ENCODE measurements at places on chromosomes 2 and 18.
A peak's percentile ranks its signal among the peaks of the same experiment; 100 is the strongest.

GRCh38 chr18:2662990-2663389, 7.5 kb downstream of the SMCHD1 start:
- DNase-seq = no peak

- no peak for DNase-seq
Observed at GRCh38 chr18:45332871-45333270, 282.4 kb upstream of the SLC14A2 start.

DNA sequence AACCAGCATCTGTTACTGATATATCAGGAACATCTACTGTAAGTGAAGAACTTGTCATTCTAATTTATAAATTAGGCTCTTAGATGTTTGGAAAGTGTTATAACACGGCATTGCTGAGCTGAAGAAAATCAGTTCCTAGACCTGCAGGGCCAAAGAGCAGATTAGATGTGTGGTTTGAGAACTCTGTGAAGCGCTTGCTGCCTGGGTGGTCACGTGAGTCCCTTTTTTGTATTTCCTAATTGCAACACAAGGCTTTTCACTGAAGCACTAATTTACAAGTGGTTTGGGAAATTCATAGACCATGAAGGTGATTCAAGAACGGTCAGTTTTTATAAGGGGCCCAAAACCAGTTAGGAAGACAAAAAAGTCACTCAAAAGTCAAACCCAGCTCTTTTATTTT, 106.9 kb upstream of the SP3 start:
- DNase-seq = no peak

GRCh38 chr2:222779145-222779832, 81.5 kb upstream of the ACSL3 start:
- DNase-seq = no peak

GRCh38 chr2:216575465-216575864, 57.8 kb upstream of the IGFBP2 start:
- DNase-seq = no peak

DNA sequence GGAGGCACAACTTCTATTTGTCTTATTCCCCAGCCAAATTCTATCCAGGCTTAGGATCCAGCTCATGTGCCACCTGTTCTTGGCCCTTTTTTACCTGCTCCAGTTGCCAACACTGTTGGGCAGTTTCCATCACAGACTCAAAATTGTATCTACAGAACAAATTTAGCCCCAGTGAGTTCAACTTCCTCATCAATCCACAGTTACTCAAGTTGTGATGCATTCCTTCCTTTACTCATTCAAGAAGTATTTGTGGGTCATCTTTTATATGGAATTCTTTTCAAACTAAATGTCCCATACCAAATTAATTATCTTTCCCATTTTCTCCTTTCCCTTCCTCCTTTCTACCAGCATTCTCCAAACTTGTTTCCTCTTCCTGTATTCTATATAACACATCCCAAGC, 12.7 kb upstream of the DDX18 start:
- DNase-seq = no peak

DNA sequence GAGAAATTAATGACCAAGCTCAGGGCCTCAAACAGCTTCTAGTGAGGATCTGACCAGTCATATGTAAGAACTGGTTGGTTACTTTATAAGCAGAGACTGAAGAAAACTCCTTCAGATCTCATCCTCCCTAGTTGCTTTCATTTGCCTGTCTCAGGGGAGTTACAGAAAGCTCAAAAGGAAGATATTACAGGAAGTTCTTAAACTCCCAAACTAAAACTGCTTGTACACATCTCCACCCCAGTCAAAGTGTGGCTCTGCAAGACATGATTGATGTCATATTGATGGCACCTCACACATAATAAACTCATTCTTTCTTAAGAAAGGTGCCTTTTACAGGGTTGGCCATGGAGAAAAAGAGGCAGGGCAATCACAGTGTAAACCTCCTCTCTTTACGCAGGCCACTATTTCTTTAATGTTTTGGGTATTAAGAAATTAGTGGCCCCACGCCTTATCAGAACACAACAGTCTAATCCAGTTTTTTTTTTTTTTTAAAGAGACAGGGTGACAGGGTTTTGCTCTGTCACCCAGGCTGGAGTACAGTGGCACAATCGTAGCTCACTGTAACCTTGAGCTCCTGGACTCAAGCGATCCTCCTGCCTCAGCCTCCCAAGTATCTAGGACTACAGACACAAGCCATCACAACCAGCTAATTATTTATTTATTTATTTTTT, 62.6 kb upstream of the STK17B start:
- DNase-seq = no peak

DNA sequence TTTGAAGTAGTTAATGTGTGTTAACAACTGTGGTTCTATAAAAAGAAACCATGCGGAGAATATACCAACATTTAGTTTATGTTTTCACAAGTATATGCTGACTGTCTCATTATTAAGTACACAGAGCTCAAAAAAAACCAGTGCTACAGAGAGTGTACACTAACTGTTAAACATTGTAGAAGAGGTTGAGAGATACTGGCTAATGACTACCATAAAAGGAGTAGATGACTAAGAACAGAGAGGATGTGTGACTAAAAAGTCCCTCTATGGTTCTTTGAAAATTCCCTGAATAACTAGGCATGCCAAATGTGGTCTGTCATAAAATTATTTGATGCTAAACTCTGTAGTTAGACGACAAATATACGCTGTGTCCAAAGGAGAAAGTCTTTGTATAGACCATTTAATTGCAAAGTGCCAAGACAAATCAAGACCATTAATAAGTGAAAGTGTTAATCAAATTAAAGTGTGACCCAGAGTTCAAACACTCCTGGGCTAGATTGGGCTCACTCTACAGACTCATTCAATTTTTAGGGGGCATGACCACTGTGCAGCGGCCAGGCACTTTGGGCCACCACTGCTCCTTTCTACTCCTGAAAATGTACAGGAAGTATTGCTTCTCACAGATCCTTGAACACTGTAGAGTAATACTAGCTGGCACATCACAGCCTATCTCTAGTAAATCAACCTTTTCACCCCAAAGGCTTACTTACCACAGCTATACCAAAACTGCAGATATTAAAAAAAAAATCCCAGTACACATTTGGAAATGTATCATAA, 45.1 kb upstream of the SERTAD2 start:
- no peak for DNase-seq

DNA sequence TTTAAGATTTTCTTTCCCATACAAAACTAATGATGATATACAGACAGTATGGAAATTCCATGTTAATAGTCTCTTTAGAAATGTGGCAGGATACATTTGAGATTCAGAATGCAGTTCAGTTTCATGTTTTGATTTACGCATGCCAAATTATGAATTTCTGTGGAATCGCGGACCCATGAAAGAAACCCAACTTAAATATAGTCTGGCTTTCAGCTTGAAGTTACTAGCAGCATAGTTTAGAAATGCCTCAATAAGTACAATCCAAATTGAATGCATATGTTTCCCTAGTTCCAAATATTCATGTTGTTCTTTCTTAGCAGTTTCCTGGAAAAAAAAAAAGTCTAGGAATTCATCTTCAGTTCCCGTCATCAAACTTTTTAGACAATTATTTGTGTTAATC, 164.1 kb upstream of the RASGRP3 start:
- DNase-seq = no peak

- DNase-seq = no peak
Observed at GRCh38 chr2:11742702-11743357, 3.6 kb upstream of the LPIN1 start.

DNA sequence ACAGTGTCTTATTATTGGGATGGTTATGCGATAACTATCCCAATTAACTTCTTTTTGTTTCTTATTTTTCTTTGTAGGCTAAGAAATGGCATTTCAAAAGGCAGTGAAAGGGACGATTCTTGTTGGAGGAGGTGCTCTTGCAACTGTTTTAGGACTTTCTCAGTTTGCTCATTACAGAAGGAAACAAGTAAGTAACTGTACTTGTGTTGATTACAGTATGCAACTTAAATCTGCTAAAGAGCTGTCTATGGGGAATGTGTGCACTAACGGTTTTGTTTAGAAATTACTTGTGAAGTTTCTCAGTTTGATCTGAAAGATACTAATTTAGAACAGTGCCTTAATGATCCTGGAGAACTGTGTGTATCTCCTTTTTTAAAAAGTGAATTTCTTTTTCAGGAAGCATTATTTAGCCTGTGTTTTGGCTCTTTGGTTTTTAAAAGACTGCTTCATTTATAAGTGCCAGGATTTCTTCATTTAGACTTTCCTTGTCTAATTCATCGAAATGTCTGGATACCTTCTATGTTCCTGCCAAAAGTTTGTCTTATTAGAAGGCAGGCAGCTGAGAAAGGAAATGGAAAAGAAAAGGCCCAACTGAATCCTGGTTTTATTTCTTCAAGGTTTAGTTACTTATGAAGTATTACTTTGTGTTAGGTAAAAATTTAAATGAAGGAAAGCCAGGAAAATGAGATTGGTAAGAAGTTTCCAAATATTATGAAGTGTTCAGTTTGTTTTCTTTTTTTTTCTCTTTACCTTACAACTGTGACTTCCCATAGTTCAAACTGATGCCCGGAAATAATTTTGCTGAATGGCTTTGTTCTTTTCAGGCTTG, 40.1 kb downstream of the GPD2 start:
- no peak for DNase-seq

GRCh38 chr18:74436158-74436769, 20.8 kb downstream of the DIPK1C start:
- DNase-seq = no peak

DNA sequence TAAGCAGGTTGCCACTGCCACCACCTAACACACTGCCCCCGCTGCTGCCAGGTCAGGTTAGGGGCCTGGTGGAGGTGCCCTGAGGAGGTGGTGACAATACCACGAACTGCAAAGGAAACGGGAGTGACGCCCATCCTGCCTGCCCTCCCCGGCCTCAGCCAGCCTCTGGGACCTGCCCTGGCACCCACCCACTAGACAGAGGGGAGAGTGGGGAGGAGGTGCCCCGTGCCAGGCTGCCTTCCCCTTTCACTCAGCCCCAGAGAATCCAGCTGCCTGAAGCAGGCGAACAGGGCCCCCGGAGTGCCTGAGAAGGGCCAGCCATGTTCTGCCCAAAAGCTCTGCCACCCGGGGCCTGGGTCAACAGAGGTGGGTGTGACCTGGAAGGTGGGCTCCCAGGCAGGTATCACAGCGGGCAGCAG, 44.5 kb upstream of the FOSL2 start:
- peak; percentile 30 for DNase-seq

GRCh38 chr2:42348113-42348805, 12.8 kb downstream of the COX7A2L start:
- DNase-seq = no peak

DNA sequence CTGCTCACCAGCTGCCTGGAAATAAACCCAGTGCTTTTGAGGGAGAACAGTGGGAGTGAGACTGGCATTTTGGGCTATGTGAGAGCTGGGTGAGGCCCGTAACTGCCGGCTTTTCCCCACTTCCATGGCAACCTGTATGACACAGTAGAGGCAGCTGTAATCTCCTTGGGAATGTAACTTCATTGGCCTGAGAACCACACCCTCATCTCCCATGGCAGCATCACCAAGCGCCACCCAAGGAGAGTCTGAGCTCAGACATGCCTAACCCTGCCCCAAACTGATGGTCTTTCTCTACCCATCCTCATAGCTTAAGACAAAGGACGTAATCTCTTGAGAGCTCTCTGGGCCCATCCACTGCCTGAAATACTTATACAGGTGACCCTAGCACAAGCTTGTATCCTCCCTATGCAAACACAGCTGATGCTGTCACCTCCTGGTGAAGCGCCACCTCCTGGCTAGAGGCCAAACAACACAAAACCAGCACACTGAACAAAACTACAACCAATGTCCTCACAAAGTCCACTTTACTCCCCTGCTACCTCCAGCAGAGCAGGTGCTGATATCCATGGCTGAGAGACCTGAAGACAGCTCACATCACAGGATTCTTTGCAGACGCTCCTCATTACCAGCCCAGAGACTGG, 763.4 kb upstream of the NRXN1 start:
- no peak for DNase-seq

DNA sequence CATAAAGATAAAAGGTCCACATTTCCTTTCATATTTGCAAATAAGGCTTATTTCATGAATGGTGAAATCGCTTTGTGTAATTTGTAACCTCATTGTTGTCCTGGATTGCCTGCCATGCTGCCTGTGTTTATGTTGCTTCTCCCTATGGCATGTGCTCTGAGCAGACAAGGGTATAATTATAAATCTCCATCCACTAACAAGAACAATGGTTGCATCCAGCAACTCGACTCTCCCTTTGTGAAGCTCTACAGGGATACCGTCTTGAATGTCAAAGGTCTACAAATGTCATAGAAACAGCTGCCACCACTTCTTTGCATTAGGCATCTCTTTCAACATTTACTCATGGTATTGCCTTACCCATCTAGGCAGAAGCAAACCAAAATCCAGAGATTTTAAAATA, 209.6 kb downstream of the SLC8A1 start:
- DNase-seq = no peak

- DNase-seq = no peak
Observed at GRCh38 chr2:122163617-122164016, 408.2 kb downstream of the TSN start.

- no peak for DNase-seq
Observed at GRCh38 chr2:235042576-235043515, 91.0 kb downstream of the SH3BP4 start.

DNA sequence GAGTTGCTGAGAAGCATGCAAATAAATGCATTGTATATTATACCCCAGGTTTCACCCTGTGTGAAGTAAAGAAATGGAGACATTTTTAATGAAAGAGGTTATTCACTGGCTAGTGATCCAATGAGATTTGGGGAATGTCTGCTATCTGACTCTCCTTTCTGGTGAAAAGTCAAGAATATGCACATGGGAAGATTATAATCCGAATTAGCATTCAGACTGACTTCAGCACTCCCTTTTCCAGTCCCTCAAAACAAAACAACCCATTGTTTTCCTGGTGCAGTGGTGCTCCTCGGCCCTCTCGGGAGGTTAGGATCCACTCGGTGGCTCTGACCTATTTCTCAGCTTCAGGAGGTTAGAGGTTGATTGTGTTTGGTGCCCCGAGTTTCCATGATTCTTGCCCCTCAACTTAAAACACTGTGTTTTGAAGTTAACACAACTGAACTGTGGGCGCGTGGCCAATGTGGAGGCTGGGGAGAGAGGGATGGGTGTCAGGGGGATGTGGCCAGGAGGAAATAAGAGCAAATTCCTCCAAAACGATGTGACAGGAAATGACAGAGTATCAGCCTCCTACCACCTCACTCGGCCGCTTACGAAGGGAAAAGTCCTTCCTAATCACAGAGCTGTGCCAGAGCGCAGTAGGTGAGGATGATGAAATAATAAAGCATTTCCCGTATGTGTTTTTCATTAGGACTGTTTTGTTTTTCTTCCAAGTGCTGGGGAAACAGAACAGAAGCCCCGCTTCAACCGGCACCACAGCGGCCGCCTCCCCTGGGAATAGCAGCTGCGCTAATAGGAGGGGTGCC, 440.1 kb downstream of the MTX2 start:
- no peak for DNase-seq

- DNase-seq = no peak
Observed at GRCh38 chr2:121969166-121969565, 213.7 kb downstream of the TSN start.

- DNase-seq = no peak
Observed at GRCh38 chr18:24014986-24015638, 558 bp downstream of the TTC39C start.

DNA sequence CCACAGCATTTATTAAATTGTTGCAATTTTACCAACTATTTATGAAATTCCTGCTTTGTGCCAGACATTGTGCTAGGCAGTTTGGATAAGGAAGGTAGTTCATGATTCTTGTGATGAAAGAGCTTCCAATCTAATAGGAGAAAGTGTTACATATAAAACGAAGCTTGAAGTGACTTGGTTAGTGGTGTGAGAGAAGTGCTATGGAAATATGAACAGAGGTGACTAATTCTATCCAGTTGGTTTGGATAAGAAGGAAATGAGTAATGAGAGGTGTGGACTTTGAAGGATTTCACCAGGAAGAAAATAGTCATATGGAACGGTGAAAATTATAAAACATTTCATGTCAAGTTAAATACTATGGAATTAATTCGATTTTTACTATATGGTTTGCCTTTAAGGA, 48.6 kb downstream of the EML6 start:
- DNase-seq = no peak

Data from stimulated activated CD4-positive, alpha-beta T cell treated with anti-CD3 and anti-CD28 coated beads, Interleukin-15, amount 100 ng/mL, for 1 hour (primary cell).